ENCODE measurements at places on chromosomes 3 and 15.

GRCh38 chr3:122063908-122064307 lies 8.7 kb downstream of the CD86 start:
- DNase-seq: no peak

DNA sequence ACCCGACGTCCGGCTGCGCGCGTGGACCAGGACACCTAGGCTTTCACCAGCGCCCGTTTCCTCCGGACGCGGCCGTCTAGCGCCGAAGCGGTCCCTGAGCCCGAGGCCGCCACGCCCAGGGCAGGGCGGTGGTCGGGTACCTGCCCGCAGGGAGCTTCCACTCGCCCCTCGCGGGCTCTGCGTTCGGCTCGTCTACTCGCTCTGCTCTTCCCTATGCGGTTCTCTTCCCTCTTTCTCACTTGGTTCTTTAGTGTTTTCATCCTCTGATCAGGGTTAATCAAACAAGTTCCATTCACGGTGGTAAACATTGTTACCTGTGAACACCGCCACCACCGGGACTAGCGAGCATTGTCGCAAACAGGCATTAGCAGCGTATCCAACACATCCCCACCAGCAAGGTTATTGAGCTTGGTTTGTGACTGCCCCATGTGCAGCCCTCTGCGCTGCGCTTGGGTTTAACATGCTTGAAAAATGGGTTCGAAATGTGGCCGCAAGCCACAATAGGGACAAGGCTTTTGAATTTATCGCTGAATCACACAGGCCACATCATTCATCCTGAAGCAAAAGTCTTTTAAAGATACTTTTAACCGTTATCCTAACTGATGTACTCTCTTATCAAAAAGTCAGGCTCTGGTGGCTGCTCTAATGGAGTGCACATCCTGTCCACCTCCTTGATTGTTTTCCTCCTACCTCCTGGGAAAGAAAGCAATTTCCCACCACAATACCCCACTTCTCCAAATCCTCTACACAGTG lies 843 bp upstream of the CD47 start:
- peak; percentile 35 for DNase-seq

DNA sequence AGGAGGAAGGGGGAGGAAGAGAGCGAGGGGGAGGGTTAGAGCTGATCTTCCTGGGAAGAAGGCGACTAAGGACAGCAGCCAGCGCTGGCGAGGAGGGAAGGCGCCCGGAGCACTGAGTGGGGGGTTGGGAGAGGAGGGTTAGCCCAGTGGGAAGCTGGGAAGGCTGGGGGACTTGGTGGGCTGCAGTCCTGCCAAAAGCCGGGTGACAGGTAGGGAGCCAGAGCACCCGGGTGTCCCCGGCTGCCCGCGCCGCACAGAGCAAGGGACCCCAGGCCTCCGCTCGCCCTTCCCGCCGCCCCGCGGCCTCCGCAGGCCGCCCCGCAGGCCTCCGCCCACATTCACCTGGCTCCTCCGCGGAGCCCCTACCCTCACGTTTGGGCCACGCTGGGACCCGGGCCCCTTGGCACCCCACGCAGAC lies 448 bp downstream of the SLC12A8 start:
- DNase-seq: no peak

GRCh38 chr3:38516669-38517068 lies 20.5 kb downstream of the EXOG start:
- no peak for DNase-seq

Data from activated CD4-positive, alpha-beta T cell treated with anti-CD3 and anti-CD28 coated beads for 1 hour (primary cell).